Activated CD4-positive, alpha-beta T cell treated with anti-CD3 and anti-CD28 coated beads, Interleukin-2, Interleukin-6, amounts not matched to agents 100 ng/mL and 50 ng/mL, durations not matched to agents 16 hours and 8 hours (primary cell): ENCODE measurements at places on chromosomes 2 and 18.

GRCh38 chr18:45083226-45083855 is 402.7 kb downstream of the SETBP1 start:
- no peak for DNase-seq

- no peak for DNase-seq
Observed at GRCh38 chr2:44553456-44553855, 191.7 kb downstream of the CAMKMT start.

DNA sequence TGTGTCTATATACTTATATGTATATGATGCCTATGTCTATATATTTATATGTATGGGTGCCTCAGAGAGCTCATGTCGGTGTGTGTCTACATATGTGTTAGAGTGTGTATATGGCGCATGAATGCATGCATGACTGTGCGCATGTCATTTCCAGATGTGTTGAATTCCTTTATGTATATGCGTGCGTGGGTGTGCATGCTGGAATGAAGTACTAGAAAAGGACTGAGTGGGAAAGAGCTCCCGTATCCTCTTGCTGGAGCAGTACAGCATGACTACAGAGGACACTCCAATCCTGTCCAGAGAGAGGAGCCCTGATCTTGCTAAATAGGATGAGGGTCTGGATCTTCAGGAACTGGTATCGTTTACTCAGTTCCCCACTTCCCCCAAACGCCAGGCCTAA is 56.8 kb upstream of the LRPPRC start:
- DNase-seq: no peak

DNA sequence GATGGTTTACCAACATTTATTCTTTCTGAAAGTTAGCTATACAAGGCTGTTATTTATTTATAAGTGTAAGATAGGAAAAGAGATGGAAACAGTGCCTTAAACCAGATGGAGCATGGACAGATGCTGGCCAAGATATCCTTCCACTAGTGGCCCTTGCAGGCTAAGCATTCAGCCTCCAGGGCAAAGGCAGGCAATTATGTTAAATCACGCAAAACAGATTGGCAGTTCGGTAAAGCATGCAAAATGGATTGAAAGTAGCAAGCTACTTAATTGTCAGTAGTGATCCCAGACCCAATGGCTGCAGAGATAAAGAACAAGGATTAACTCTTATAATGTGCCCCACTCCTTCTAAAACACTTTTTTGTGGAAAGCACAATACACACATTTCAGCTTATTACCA is 105.4 kb upstream of the MAP4K3 start:
- no peak for DNase-seq

- DNase-seq: no peak
Observed at GRCh38 chr2:139055202-139055601, 275.0 kb upstream of the NXPH2 start.

DNA sequence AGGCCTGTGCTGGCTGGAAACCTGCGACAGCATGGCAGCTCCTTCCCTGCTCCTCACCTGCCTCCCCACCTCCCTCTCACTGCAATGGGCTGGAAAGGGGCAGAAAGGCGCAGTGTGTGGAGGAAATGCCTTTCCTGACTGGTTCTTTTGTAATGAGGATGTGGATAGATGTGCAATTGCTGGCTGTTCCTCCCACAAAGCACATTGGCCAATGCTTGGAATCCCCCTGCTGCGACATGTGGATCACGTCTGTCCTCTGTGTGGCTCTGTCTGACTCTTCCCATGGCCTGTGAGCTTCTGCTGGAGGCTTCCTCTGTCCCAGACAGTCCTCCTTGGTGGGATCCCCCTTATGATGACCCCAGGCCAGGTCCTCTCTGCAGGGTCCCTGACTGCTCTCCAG is 172.5 kb downstream of the NCK2 start:
- DNase-seq: no peak

GRCh38 chr2:97963079-97963406 is 32.7 kb downstream of the TMEM131 start:
- no peak for DNase-seq

- DNase-seq: no peak
Observed at GRCh38 chr2:150320608-150321007, 166.9 kb downstream of the RND3 start.

- DNase-seq: no peak
Observed at GRCh38 chr2:102451968-102452367, 21.1 kb upstream of the SLC9A4 start.

GRCh38 chr18:51100385-51101120 is 70.5 kb downstream of the SMAD4 start:
- DNase-seq: no peak

GRCh38 chr2:64019083-64019974 is at the start of gene VPS54:
Gene VPS54, minus strand, starts transcription at chr2:64019428. Its CDS starts 35,429 bp downstream, at chr2:63983999.
- peak; percentile 63 for DNase-seq

GRCh38 chr2:99694331-99694730 is 204.5 kb upstream of the REV1 start:
- no peak for DNase-seq
